ENCODE measurements at places on chromosomes 4 and X.

GRCh38 chrX:120402369-120402768 is 40.5 kb downstream of the ATP1B4 start:
- DNase-seq, result no peak

DNA sequence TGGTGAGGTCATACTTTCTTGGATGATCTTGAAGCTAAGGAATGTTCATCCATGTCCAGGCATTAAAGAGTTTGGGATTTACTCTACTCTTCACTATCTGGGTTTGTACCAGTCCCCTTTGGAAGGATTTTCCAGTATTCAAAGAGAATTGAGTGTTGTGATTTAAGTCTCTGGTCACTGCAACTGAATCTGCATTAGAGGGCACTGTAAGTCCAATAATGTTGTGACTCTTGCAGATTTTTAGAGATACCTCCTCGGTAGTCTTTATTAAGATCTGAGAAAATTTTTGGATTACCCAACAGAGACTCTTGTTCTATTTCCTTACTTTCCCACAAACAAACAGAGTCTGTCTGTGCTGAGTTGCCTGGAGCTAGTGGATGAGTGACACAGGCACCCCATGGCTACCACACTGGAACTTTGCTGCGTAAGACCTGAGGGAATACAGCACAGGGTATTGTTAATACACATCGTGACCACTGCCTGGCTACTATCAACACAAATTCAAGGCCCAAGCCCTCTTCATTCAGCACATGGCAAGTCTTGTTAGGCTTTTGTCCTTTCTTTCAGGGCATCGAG is 357.1 kb upstream of the KLHL4 start:
- no peak for DNase-seq

DNA sequence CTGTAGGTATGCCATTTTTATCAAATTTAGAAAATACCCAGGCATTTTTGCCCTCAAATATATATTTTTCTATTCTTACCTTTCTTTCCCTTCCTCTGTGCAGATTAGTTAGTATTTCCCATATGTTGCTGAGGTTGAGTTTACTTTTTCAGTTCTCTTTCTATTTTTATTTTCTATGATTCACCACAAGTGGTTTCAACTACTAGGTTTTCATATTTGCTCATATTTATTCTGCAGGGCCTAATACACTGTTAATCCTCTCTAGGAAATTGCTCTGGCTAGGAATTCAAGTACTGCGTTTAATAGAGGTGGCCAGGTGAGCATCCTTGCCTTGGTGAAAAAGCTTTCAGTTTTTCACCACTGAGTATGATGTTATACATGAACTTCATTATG is 1535.3 kb upstream of the PCDH10 start:
- DNase-seq, result no peak

DNA sequence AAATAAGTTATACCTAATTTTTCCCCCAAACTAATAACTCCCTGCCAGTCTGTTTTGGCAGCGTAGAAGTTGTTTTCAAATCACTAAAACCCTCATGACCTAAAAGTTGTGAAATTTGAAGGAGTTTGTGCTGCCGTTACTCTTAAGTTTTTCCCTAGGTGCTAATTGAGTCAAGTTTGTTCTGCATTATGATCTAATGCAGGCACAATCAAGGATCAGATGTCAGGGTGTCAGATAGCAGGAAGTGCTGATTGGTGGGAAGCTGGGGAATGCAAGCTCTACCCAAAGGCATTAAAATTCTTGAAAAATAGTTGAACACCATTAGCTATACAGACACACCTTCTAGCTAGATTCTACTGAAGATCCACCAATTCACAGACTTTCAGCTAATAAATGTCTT is 51.9 kb downstream of the ARX start:
- no peak for DNase-seq

- no peak for DNase-seq
Observed at GRCh38 chr4:118400356-118400755, 47.6 kb upstream of the PRSS12 start.

- peak; percentile 66 for DNase-seq
Observed at GRCh38 chr4:140095694-140096482, 58.1 kb downstream of the MAML3 start.

GRCh38 chrX:4550018-4550417 is 836.6 kb upstream of the PRKX start:
- DNase-seq, result no peak

GRCh38 chrX:2228536-2228935 is 272.2 kb downstream of the DHRSX start:
- DNase-seq, result no peak

DNA sequence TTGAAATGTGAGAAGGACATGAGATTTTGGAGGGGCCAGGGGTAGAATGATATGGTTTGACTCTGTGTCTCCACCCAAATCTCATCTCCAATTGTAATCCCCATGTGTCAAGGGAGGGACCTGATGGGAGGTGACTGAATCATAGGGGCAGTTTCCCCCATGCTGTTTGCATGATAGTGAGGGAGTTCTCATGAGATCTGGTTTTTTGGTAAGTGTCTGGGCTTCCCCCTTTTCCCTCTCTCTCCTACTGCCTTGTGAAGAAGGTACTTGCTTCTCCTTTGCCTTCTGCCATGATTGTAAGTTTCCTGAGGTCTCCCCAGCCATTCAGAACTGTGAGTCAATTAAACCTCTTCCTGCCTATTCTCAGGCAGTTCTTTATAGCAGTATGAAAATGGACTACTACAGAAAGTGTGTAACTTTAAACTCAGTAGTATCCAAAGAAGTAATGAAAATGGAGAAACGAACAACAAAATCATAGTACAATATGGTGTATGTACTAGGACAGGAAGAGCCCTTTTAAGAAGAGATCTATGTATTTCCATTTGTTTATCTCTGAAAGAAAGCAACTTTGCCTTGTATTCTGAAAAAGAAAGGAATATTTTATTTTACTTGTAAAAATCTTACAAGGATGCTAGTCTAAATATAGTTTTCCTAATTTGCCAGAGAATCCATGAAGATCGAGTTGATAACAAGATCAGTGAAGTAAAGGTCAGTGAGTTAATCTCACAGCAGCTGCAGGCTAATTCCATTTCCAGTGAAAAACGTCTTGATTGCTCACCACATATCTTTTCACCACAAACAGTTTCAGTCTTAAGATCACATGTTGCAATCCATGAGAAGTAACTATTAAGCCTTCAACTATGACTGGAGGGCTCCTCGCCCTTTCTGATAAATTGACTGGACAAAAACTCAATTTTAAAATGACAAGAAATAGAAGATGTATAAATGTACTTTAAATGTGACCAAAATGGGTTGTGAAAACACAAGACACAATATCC is 20.5 kb downstream of the PKD2 start:
- no peak for DNase-seq

GRCh38 chr4:81792521-81792920 is 320.8 kb upstream of the RASGEF1B start:
- DNase-seq, result no peak

GRCh38 chr4:48902266-48902665 is 4.3 kb downstream of the OCIAD2 start:
- no peak for DNase-seq

DNA sequence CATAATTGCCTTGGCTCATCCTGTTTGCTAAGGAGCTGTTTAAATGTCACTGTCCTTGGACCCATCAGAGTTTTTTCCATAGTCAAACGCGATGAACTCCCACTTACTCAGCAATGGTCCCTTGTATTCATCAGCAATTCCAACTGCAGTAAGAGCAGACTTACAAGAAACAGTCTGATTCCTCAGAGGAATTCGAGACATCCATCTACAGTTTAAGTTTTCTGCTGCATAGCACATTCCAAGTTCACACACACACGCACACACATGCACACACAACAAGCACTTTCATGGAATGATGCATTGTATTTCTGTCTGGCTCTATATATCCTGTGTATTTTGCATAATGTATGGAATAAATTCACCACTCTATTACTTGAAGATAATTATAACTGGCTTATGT is 32.7 kb upstream of the TMEM150C start:
- no peak for DNase-seq

DNA sequence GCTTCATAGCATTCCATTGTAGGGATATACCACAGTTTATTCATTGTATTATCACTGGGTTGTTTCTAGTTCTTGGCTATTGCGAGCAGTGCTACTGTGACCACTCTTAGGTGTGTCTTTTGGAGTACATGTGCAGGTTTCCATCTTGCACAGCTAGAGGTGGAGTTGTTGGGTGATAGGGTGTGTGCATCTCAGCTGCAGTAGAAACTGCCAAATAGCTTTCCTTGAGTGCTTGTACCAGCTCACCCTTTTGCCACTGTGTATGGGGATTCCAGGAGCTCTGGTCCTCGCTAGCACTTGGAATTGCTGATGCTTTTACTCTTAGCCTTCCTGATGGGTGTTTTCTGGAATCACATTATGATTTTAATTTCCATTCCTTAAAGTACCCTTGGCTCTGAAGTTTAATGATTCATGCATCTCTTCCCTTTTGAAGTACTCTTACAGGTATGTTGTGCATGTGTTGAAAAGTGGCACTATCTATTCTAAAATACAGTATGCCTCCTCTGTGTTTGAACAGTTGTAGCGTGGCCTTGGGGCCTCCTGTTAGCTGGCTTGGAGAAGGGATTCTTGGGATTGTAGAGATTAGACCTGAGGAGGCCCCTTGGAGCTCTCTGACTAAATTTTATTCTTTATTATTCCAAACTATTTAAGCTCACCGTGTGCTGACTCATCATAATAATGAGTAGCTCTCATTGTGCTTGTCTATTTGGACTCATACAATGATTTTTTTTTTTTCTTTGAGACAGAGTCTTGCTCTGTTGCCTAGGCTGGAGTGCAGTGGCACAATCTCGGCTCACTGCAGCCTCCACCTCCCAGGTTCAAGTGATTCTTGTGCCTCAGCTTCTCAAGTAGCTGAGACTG is 38.4 kb downstream of the HTT start:
- no peak for DNase-seq

DNA sequence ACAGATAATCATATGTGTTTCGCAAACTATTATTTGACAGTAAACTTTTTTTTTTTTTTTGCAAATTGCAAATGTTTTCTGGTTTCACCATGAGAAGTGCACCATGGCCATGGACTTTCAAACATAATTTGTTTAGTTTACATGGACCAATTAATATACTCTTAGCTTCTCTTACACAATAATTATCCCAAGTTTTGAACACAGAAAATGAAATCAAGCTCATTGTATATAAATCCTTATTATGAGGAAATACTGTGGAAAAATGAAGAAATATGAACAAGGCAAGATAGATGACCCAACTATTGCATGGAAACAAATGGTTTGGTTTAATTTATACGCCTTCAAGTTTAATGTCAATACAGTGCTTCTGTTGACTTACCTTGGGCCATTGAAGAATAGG is 3.9 kb downstream of the FGF5 start:
- no peak for DNase-seq

- no peak for DNase-seq
Observed at GRCh38 chr4:30555775-30556174, 164.4 kb upstream of the PCDH7 start.

- DNase-seq, result no peak
Observed at GRCh38 chr4:79673377-79673776, 265.3 kb upstream of the GK2 start.

- no peak for DNase-seq
Observed at GRCh38 chr4:40434126-40434687, 99.1 kb downstream of the CHRNA9 start.

GRCh38 chr4:142845293-142846107 is 601 bp downstream of the INPP4B start:
- DNase-seq, result peak; percentile 2

DNA sequence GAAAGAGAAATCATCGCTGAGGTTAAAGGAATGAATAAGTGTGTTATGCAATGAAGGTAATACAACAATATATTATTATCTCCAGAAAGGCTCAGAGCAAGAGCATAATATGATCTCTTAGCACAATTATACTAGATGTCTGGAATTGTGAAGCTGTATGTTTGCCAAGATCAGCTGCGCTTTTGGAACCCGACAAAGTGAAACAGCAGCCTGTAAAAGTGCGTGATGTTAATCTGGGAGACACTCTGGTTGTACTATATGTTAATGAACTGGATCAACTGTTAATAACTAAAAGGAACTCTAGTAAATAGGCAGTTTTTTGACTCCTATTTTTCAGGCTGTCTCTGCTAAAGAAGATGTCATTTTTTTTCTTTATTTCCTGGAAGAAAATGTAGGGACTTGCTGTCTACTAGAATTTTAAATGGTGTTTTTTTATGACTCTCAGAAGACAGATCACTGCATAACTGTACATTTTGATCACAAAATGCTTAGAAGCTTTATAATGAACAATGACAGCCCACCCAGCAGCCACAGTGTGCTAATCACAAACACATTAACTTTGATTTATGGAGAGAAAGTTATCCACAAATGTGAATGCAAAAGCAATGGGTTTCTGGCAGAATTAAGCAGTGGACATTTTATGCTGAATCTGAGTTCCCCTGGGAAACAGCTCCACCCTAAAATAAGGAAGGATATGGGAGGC is 50.2 kb downstream of the UGT2B28 start:
- no peak for DNase-seq

GRCh38 chr4:102430461-102430910 is 70.7 kb upstream of the NFKB1 start:
- DNase-seq, result no peak

Data from CD4-positive, alpha-beta T cell treated with Interleukin-12 subunit alpha and Interleukin-12 subunit beta, for 1 hour (primary cell).